Activated T-helper 9 cell treated with anti-CD3 and anti-CD28 coated beads, Interleukin-2, amount 50 U/mL, for 16 hours (primary cell): ENCODE measurements at places on chromosomes 11 and 22.

- DNase-seq: no peak
Measured at GRCh38 chr11:119377112-119377901, 4.2 kb downstream of the USP2 start.

DNA sequence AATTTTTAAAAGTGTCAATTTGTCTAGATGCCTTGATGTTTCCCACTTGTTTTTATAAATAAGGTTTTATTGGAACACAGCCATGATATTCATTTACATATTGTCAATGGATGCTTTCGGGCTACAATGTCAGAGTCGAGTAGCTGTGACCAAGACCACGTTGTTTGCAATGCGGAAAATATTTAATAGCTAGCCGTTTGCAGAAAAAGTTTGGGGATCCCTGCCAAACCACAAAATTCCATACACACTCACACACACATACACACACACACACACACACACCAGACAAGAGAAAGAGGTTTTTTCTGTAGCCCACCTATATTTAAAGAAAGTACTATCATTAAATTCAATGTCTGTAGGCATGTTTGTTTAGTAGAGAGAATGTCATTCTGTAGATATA is 58.3 kb downstream of the TYR start:
- no peak for DNase-seq

- no peak for DNase-seq
Measured at GRCh38 chr11:28488336-28488735, 380.1 kb downstream of the METTL15 start.

- no peak for DNase-seq
Measured at GRCh38 chr11:30197869-30198268, 32.9 kb upstream of the FSHB start.

GRCh38 chr11:97982512-97982911 is 1038.2 kb upstream of the CNTN5 start:
- no peak for DNase-seq

DNA sequence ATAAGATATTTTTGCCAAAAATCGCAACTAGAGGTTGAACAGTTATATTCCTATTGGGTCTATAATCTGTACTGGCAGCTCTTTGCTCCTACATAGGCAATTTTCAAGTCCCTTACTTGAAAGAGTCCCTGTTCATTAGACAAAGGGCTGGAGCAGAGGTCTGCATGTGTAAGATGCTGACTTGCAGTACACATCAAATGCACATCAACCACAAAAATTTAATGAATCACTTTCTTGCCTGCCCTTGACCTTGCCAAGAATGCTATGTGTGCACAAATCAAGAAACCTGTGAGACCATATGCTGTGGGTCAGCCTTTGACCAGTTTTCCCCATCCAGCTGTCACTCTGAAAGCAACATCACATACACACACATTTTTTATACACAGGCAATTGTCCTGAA is 661.5 kb downstream of the LRRC4C start:
- no peak for DNase-seq

DNA sequence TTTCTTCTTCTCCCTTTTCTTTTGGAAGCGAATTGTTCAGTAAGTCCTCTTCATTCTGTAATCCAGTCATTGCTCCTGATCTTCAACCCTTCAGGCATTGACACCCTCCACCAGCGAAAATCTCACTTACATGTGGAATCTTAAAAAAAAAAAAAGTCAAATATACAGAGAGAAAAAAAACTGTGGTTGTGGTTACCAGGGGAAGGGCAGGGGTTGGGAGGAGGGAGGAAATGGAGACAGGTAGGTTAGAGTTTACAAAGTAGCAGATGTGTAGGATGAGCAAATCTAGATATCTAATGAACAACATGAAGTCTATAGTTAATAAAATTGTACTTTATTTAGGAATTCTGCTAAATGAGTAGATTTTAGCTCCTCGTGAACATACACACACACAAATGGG is 17.7 kb upstream of the TMEM123 start:
- DNase-seq: no peak

DNA sequence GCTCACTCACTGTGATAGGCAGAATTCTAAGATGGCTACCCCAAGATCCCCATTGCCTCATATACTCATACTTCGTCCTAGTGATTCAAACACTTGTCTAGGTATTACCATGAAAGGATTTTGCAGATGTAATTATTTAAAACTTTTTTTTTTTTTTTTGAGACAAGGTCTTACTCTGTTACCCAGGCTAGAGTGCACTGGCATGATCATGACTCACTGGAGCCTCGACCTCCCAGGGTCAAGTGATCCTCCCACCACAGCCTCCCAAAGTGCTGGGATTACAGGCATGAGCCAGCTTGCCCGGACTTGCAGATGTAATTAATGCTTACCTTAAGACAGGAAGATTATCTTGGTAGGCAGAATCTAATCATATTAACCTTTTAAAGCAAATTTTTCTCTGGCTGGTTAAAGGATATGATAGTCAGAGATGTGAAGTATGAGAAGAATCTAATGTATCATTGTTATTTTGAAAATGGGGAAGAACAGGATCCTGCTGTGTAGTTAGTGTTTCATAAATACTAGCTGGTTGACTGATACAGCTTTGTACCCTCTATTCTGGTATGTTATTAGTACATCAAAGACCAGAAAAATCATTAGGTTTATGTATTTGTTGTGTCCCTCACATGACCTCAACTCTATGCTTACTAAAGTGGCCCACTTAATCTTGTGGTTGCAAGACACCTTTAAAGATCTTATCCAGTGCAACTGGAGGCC is 35.5 kb downstream of the C2CD3 start:
- DNase-seq: no peak

- DNase-seq: no peak
Measured at GRCh38 chr22:42711895-42712837, 8.5 kb downstream of the A4GALT start.

GRCh38 chr11:69863544-69864200 is 44.5 kb upstream of the FGF3 start:
- DNase-seq: no peak

DNA sequence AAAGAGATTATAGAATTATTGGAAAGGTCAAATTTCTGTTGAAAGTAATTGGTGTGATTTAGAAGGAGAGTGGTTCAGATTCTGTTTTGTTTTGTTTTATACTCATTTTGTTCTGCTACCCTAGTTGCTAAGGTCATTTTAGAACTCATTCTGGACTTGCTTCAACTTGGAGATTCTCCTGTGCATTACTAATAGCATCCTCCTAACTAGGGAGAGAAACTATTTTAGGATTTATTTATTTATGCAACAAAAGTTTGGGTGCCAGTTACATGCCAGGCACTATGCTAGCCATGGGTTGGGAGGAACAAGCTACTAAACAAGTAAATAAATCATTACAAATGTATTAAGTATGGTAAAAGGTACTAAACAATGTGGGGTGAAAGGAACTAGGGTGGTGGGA is 84.0 kb downstream of the YAP1 start:
- DNase-seq: no peak

DNA sequence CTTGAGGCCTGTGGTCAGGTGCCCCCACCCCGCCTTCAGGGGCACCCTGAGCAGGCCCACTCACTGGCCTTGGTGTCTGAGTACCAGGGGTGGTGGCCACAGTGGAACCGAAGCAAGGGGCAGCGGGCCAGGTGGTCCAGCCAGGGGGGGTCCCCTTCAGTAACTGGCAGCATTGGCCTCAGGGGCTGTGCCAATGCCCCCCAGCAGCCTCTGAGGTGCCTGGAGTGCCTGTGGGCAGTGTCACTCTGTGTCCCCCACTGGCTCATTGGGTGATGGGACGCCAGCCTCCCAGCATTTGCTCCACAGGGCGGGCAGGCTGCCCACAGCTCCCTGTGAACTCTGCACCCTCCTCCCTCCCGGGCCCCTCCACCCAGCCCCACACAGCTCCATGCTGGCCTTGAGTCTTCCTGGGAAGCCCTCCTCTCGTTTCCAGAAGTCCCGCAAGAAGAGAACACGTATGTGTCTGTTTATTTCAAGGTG is 29.5 kb upstream of the CARS1 start:
- no peak for DNase-seq

DNA sequence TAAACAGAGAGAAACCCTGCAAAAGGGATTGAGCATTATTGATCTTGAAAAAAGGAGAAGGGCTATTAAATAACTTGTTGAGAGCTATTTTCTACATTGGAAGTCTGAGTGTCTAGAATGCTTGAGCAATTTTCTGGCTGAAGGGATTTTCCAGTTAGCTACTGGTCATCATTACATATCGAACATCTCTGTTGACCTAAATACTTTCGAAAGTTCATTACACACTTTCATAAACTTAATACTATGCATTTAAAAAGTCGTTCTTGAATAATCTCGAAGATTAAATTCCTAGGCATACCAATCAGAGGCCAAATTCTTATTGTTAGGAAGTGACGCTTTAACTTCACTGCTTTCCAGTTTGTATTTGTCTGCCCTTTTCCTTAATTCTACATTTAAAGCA is 13.7 kb downstream of the ETS1 start:
- no peak for DNase-seq

- no peak for DNase-seq
Measured at GRCh38 chr11:14388352-14388751, 29.4 kb upstream of the RRAS2 start.

DNA sequence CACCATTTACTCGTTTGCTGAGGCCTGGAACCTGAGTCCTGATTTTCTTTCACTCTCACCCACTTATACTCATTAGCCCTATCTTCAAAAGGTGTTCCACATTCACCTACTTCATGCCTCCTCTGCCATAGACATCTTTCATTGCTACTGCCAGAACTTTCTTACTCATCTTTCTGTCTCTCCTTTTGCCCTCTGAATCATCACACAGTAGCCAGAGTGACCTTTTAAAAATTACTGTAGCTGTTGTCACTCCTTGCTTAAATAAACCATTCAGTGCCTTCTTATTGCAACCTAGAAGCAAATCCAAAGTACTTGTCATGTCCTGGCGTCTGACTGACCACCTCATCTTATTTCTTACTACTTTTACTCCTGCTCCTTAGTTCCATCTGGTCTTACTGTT is 38.2 kb downstream of the ATXN10 start:
- no peak for DNase-seq

DNA sequence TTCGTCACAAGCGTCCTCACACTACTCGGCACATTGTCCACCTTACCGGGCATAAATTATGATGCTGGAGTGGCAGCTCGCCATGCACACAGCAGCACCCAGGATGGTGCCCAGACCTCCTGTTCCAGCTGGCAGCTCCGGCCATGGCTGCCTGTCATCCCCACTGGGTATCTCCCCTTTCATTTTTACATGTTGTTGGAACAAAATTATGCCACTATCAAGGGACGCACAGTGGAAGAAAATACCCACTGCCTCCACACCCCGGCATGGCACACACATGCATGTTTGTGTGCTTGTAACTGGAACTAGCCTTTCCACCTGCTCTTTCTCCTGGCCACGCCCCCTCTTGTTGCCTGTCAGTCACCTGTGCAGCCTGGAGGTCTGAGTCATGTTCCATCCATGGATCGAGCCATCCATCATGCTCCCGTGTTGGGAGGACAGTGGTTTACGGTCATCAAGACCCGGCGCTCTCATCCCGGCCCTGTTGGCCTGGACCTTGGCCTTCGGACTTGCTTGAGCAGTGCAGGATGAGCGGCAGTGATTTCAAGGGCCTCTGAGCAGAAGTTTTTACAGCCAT is 1069.6 kb downstream of the BRD1 start:
- DNase-seq: no peak

DNA sequence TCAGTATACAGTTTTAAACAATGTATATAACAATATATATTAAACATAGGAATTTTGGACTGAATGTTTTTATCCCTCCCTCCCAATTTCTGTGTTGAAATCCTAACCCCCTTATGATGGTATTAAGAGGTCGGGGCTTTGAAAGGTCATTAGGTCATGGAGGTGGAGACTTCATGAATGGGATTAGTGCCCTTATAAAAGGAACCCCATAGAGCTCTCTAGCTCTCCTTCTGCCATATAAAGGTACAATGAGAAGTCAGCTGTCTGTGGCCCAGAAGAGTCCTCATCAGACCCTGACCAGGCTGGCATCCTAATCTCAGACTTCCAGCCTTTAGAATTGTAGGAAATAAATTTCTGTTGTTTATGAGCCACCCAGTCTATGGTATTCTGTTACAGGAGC is 6.5 kb downstream of the NNMT start:
- DNase-seq: no peak

DNA sequence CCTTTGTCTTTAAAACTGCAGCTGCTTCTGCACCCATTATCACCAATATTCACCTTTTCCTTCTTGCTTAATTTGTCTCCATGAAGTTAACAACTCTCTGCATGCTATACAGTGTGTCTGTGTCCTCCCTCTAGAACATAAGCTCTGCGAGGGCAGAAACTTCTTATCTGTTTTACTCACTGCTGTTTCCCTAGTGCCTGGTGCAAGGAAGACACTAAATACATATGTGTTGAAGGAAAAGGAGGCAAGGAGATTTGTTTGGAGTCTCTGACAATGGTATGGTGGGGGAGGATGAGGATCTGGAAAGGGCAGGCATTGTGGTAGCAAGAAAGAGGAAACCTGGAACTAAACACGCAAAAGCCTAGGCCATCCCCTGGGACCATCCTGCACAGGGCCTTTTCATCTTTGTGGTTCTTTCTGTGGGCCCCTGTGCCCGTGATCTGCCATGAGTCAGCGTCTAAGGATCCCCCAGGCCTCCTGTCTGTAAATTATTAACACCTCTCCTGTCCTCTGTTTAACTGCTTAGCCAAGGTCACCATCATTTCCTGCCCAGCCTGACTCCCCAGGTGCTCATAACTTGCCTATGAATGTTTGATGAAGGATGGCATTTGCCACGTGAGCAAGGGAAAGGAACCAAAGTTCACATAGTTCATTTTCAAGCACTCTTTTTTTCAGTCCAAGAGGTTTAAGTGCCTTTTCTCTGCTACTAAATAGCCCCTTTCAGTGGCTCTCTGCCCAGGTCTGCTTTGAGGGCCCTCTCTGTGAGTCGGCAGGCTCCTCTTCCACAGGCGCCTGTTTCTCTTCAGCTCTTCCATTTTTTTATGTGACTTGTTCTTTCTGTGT is 131.1 kb downstream of the RASSF10 start:
- DNase-seq: no peak

- no peak for DNase-seq
Measured at GRCh38 chr11:128513915-128514681, 73.3 kb downstream of the ETS1 start.

- DNase-seq: no peak
Measured at GRCh38 chr22:23847310-23847920, 8.6 kb upstream of the DERL3 start.

DNA sequence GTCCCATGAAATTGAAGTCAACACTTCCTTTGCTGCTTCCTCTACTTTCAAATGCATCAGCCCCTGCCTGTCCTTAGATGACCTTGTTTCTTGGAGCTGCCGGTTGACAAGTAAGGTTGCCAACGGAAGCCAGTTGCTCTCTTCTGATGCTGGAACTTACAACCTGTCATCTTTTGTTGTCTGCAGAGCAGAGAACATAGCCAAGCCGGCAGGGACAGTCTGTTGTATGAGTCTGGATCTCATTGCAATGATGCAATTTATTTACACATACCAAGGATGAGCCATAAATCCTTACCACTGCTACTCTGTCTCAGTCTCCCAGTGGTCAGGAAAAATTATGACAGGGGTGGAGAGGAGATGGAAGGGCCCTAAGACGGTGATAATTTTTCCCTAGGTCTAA is 151.4 kb downstream of the BLID start:
- DNase-seq: no peak

GRCh38 chr22:49828599-49828965 is 909 bp upstream of the BRD1 start:
- DNase-seq: no peak

GRCh38 chr11:12565406-12565805 is 108.8 kb upstream of the TEAD1 start:
- no peak for DNase-seq
